Stimulated activated CD8-positive, alpha-beta memory T cell treated with anti-CD3 and anti-CD28 coated beads, Interleukin-7, amount 100 ng/mL, for 1 hour (primary cell): ENCODE measurements at places on chromosomes 16 and 17.

DNA sequence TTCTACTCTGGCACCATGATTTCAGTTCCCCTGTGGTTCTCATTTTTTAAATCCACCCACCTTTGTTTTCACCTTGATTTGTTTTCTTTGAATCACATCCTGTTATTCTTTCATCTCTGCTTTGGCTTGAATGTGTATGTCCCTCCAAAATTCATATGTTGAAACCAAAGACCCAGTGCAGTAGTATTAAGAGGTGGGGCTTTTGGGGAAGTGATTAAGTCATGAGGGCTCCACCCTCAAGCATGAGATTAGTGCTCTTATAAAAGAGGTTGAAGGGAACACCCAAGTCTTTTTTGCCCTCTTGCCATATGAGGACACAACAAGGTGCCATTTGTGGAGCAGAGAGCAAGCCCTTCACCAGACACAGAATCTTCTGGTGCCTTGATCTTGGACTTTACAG, 382.3 kb downstream of the SLC39A11 start:
- DNase-seq = no peak

GRCh38 chr16:80602894-80603293, 62.1 kb downstream of the DYNLRB2 start:
- DNase-seq = no peak

- no peak for DNase-seq
Observed at GRCh38 chr17:40615068-40615840, 32.4 kb downstream of the SMARCE1 start.

GRCh38 chr17:3659541-3660111, 8.8 kb downstream of the TAX1BP3 start:
- DNase-seq = no peak

DNA sequence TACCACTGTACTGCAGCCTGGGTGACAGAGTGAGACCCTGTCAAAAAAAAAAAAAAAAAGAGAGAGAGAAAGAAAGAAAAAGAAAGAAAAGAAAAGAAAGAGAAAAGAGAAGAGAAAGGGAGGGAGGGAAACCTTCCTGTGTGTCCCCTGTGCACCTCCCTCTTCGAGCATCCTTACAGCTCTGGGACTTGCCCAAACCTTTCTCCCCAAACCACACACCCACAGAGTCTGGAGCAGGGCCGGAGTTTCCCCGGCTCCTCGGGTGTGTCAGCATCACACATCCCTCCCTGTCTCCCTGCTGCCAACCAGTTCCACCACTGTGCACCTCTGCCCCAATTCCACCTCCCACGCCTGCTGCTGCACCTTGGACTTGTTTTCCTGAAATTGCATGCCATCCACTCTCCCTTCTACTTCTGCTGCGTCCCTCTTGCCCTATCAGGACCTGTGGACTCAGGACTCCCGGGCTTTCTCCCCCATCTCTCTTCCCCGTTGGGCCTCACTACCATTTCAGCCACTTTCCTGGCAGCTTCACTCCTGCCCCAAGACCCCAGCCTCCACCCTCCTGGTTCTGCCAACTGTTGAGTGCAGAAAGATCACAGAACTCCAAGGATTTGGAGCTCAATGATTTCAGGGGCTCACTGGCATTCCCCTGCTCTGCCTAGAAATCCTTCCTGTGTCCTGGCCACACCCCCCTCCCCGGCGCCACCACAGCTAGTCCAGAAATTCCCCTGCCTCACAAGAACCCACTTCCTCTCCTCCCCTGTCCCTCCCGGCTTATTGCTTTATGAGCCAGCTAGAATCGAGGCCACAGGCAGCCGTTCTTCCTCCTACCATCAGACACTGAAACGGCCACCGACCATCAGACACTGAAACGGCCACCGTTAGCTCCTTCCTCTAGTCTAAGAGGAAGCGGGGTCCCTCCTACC, 3.7 kb upstream of the CDK3 start:
- no peak for DNase-seq

- DNase-seq = no peak
Observed at GRCh38 chr17:79020631-79021301, 3.2 kb upstream of the C1QTNF1 start.

DNA sequence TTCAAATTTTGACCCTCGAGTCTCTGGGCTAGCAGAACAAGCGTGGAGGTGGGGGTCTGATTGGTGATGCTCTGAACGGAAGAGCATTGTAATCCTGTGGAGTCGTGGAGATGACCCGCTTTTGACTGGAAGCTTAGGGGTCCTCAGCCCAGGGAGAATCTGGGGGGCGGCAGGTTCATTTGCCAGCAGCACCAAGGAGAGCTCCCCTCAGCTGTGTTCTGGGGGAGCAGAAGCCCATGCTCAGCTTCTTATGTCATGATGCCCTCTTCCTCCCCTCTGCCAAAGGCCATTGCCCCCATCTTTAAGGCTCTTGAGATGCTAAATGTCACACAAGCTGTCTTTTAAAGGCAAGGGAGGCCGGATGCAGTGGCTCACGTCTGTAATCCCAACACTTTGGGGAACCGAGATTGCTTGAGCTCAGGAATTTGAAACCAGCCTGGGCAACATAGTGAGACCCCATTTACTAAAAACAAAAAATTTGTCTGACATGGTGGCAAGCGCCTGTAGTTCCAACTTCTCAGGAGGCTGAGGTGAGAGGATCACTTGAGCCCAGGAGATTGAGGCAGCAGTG, 19.3 kb downstream of the LDHD start:
- no peak for DNase-seq

GRCh38 chr16:10558746-10559641, 21.4 kb downstream of the EMP2 start:
- DNase-seq = no peak

- no peak for DNase-seq
Observed at GRCh38 chr16:62717026-62717425, 680.8 kb upstream of the CDH8 start.

DNA sequence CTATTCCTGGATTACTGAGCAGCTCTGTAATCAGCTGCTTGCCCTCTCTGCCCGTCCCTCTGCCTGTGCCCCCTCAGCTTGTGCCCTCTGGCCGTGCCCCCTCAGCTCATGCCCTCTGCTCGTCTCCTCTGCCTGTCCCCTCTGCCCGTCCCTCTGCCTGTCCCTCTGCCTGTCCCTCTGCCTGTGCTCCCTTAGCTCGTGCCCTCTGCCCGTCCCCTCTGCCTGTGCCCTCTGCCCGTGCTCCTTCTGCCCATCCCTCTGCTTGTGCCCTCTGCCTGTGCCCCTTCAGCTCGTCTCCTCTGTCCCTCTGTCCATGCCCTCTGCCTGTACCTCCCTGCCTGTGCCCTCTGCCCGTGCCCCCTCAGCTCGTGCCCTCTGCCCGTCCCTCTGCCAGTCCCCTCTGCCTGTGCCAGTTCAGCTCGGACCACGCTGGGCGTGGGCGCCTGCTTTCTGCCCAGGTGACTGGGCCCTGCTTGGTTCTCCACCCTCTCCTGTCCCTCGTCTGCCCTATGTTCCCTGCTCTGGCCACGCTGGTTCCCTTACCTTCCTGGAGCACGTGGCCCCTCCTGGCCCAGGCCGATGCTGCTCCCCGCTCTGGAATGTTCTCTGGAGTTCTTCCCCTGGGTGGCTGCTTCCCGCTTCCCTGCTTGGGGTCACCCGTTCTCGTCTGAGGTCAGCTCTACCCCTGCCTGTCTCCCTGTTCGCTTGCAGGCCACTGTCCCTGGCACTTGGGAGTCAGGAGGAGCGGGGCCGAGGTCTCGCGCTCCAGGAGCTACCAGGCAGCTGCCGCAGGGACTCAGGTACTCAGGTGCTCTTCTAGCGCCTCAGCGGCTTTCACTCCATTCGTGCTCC, 63.9 kb downstream of the BANP start:
- DNase-seq = no peak

DNA sequence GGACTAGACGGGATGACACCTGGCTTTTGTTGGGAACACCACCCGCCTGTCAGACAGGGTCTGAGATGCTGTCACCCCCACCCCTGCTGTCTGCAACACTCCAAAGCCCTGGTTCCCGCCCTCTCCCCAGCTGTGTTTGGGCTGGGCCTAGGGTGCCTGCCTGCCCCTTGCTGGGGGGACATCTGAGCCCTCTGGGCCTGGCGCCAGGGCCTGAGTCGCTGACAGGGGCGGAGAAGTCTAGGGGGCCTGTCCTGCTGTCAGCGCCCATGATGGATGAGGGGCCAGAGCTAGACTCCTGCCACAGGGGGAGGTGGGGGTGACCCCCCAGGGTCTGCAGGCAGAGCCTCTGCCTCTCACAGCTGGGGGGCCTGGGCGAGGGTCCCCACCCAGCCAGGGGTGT, 7.6 kb upstream of the PKMYT1 start:
- no peak for DNase-seq

- no peak for DNase-seq
Observed at GRCh38 chr17:75811174-75811573, 26.6 kb downstream of the UNK start.

DNA sequence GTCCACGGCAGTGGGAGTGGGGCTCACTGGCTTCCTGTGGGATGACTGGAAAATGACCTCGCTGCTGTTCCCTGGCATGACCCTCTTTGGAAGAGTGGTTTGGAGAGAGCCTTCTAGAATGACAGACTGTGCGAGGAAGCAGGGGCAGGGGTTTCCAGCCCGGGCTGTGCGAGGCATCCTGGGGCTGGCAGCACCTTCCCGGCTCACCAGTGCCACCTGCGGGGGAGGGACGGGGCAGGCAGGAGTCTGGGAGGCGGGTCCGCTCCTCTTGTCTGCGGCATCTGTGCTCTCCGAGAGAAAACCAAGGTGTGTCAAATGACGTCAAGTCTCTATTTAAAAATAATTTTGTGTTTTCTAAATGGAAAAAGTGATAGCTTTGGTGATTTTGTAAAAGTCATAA, 7.8 kb upstream of the RNF213 start:
- peak; percentile 68 for DNase-seq

- DNase-seq = no peak
Observed at GRCh38 chr17:2800367-2800766, 4.1 kb downstream of the RAP1GAP2 start.

- DNase-seq = no peak
Observed at GRCh38 chr16:88468275-88469129, 15.4 kb downstream of the ZFPM1 start.

- DNase-seq = no peak
Observed at GRCh38 chr17:43010667-43011308, 4.2 kb downstream of the IFI35 start.

- DNase-seq = no peak
Observed at GRCh38 chr16:17759451-17760390, 289.0 kb upstream of the XYLT1 start.

DNA sequence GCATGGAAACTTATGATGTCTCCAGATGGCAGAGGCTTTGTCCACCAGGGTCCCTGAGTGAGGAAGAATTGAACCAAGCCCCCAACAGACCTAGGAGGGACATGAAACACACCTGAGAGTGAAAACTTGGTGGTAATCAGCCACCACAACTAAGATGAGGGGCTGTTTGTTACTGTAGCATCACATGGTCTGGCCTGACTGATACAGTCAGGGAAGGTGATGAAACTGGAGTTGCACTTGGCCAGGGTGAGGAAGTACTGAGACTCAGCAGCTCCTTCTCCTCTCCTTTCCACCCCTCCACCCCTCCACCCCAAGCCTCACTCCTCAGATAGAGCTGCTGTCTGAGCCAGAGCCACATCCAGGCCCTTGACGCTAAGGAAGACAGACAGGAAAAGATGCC, 37.2 kb downstream of the C16orf82 start:
- DNase-seq = no peak
